ENCODE measurements at places on chromosomes 6 and 20.

- no peak for DNase-seq
Observed at GRCh38 chr6:135434095-135434494, 63.4 kb downstream of the AHI1 start.

DNA sequence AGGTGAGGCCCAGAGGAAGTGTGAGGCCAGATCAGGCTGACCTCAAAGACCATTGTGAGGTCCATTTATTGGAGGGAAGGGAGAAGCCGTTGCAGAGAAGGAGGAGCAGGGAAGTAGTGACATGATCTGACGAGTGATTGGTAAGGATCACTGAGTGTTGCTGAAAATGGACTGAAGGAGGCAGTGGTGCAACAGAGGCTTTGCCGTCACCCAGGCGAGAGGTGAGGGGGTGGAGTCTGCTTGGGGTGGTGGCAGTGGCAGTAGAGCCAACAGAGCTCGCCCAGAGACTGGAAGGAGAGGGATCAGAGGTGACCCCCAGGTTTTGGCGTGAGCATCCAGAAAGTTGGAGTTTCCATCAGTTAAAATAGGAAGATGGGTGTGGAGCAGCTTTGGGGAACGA is 67.9 kb upstream of the CLDN20 start:
- DNase-seq, result no peak

- peak; percentile 33 for DNase-seq
Observed at GRCh38 chr6:4059115-4059777, 19.7 kb downstream of the FAM217A start.

DNA sequence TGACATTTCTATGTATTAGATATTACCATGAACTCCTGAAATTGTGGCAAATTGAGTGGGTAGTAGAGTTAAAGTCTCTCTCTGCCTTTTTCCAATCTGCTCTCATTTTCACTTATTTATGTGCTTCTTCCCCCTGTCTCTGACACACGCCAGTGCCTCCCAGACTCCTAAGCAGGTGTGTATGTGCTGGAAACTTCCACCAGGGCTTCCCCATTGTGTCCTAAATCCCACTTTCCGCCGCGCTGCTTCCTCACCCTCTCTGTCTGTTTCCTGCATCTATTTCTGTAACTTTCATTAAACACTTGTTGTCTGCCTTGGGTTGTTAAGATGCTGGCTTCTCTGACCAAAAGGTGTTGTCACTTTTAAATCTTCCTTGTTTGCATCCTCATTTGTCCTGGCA is 97.6 kb upstream of the HDGFL1 start:
- no peak for DNase-seq

DNA sequence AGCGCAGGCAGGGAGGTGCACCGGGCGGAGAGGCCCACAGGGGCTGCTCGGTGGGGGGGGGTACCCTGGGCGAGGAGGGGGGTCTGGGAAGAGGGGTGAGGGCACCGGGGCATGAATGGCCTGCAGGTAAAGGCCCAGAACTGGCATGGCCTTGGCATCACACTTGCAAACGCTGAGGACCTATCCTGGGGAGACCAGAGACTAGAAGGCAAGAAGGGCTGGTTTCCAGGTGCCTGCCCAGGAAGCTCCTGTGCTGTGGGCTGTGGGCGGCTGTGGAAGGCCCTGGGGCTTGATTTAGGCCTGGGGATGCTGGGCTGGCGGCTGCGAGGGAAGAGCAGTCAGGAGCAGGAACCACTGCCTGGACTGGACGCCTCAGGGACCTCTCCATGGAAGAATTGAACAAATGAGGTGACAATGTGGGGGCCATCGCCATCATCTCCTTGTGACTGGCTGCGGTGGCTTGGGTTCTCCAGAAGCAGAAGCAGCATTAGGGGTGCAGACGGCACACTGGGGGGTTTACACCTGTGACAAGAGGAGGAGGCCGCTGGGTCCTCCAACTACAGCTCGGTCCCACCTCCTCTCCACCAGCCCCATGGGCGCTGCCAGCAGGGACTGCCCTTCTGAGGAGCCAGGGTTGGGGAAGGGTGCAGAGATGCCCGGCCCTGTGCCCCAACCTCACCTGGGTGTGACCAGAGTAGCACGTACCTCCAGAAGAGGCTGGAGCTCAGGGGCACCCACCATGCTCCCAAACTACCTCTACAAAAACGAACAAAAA is 32.1 kb upstream of the IRF4 start:
- no peak for DNase-seq

DNA sequence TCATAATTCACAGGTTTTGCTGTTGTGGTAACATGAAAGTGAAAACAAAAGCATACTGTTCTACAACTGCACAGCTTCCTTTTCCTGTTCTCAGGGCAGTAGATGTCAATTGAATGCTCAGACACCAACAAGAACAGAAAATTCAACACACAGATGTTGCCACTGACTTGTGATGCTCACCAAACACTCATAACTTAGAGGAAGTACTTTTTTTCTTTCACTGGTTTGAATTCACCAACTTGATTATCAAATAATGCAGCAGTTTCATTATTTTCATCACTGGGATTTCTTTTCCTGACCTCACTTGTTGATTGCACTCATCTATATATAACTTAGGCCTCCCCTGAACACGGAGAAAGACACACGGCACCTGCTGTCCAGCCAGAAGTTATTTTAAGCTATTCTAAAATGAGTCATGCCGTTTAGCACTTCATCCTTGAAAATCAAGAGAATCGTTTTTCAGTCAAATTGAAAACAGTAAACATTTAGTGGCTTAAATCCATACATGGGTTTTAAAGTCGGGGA is 949 bp downstream of the TXLNB start:
- no peak for DNase-seq

DNA sequence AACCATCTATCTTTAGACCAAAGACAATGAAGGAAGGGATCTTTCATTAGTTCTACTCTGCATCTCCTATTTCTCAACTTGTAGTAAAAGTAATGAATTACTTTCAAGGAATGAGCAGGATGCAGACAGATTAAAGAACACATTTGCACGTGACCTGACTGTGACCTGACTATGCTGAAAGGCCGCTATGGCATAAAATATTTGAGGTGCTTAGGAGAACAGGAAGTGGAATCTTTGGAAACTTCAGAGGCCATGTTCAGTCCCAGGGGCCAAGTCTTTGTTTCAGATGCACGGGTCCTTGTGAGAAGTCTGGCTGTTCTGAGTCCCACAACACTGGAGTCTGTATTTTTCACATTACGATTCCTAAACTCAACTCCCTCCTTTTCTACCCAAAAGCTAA is 41.0 kb downstream of the NINL start:
- DNase-seq, result no peak

DNA sequence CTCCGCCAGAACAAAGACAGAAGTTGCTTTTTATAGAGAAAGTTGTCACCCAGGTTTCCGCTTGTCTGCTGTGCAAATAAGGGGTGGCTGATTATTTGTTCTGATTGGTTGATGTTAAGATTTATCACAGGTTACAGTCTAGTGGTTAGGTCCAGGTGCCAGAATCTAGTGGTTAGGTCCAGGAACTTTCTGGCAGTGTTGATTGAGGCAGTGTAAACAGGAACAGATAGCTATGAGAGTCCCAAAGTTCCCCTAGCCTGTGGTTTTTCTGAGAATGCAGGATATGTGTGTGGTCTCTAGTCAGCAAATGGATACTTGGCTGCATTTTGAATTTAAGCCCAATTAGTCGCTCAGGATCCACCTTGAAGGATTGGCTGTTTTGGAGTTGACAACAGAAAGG is 148.0 kb downstream of the TMEM200A start:
- peak; percentile 20 for DNase-seq

- DNase-seq, result no peak
Observed at GRCh38 chr6:157023958-157024357, 246.8 kb downstream of the ARID1B start.

DNA sequence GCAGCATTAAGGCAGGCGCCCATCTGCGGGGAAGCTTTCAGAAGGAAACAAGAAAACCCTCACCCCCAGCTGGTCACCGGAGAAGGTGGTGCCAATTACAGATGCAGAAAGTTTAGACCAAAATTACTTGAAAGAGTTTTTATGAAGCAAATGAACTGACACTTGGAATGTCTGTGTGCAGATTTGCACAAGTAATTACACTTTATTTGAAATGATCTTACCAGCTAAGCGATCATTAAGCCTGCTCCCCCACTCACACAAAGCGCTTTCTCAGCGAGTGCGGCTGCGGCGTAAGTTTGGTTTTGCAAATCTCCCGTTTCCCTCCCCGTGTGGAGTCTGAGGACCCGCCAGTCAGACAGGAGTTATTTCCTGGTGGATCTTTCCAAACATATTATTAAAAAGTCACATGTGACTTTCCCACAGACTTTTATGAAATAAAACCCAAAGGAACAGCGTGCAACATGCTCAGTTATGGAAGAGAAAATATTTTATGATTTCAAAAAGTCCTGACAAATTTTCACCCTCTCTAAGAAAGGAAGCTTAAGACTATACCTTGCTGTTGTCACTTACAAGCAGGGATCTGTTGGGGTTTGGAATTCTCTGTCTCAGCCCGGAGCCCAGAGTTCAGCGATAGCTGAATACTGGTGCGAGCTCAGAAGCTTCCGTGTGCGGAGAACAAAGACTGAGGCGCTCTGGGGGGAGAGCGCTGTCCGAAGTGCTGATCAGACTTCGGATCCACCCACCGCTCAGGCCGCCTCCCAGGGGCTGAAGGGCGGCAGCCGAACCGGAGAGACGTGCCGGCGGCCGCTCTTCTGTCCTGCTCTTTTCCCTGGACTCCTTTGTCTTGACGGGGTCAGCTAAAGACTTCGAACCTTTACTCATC is 2.7 kb upstream of the MYT1 start:
- DNase-seq, result peak; percentile 6

GRCh38 chr20:46255440-46256104 is 52.7 kb downstream of the CDH22 start:
- no peak for DNase-seq

DNA sequence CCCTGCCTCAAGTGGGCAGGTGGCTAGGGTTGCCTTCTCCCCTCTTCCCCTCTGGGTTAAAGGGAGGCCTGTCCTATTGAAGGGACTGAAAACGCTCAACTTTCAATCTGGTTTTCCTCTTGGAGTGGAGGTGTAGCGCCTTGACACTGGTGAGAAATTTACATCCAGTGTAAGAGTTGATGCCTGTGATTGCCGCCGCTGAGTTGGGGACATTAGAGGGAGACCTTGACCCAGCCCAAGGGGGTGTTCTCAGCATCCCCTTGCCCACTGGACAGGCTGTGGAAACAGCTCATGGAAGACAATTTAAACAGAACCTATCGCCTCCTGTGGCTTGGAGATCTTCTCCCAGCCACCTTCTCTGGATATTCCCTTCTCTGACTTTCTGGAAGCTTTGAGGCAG is 61.6 kb downstream of the SLC24A3 start:
- no peak for DNase-seq

DNA sequence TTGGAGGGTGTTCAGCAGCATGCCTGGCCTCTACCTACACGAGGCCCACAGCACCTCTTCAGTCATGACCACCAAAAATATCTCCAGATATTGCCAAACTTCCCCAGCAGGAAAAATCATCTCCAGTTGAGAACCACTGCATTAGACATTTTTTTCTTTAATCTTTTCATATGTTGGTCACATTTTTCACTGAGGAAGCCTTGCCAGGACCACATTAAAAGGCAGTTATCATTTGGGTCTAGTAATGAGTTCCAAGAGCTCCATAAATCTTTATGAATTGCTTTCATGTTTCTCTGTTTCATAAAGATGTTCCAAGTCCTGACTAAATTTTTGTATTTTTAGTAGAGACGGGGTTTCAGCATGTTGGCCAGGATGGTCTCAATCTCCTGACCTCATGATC is 28.8 kb downstream of the MTRES1 start:
- no peak for DNase-seq

- no peak for DNase-seq
Observed at GRCh38 chr6:4163408-4164116, 28.2 kb upstream of the ECI2 start.

- no peak for DNase-seq
Observed at GRCh38 chr6:100155141-100155540, 161.1 kb upstream of the MCHR2 start.

- no peak for DNase-seq
Observed at GRCh38 chr6:43971776-43972126, 155.5 kb downstream of the MRPL14 start.

GRCh38 chr6:47736083-47736700 is 37.8 kb downstream of the ADGRF4 start:
- no peak for DNase-seq

GRCh38 chr6:105388392-105388791 is 14.5 kb downstream of the PREP start:
- DNase-seq, result no peak

- DNase-seq, result no peak
Observed at GRCh38 chr6:126886106-126886505, 232.4 kb upstream of the RSPO3 start.

DNA sequence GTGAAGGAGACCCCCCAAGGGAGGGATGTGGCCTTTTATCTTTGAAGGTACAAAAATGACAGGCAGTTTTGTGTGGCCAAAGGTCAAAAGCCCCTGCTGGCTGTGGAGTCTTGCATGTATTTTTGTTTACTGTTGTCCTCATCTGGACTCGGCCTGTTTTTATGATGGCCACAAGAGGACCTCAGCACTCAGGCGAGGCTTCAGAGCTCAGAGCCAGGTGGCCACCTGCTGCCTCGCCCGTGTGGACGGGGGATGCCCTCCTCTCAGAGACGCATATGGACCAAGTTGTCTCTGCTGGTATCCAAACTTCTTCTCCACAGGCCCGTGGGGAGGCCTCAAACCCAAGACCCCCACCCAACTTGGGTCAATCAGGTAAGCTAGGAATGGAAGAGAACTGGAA is 118.2 kb downstream of the DACT2 start:
- DNase-seq, result no peak

DNA sequence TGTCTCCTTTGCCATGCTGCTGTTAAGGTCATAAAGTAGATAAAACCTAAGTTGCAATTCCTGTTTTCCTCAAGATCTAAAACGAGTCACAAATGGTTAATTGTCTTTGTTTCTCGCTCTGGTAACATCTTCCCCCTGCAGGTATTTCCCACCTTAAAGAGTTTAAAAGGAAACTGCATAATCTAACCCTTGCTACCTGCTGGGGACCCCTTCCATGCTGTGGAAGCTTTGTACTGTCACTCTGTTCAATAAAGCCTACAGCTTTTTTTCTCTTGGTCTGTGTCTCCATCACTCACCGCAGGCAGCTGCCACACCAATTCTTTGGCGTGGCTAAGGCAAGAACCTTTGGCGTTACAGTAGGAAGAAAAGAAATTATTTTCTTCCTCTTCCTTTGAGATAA is 117.7 kb upstream of the GJE1 start:
- DNase-seq, result no peak

DNA sequence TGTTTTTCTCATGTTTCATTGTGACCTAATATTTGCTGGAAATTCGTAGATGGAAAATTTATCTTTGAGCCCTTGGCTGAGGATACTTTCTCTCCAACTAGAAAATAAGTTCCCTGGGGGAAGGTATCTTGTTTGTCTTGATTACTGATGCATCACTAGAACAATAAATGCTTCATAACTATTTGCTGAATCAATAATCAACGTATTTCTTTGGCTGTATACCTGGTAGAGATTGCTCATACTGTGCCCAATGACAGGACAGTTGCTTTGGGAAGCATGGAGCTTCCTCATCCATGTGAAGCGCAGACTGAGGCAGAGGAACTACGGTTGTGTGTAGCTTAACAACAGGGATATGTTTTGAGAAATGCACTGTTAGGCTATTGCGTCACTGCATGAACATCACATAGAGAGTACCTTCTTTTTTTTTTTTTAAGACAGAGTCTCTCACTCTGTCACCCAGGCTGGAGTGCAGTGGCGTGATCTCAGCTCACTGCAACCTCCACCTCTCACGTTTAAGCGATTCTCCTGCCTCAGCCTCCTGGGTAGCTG is 34.2 kb upstream of the RPN2 start:
- no peak for DNase-seq

Data from activated CD4-positive, alpha-beta T cell treated with anti-CD3 and anti-CD28 coated beads, Interleukin-2, amount 50 U/mL, for 4 hours (primary cell).